ENCODE measurements at places on chromosomes 1 and 21. TPM values are rescaled to one million over a fixed set of nuclear protein-coding genes. Genes with fewer than 3 reads are reported as not detected.

KIF2C gene
- 4.1 TPM for total RNA-seq

RIMKLA gene
- 0.34 TPM for total RNA-seq

TMEM79 gene
- 96.9 TPM for total RNA-seq

ALX3 gene
- total RNA-seq, result 0.52 TPM

LCE3E gene
- total RNA-seq, result 21.8 TPM

CAMSAP2 gene
- 37.6 TPM for total RNA-seq

SPRR3 gene
- not detected for total RNA-seq

COL6A1 gene
- 103 TPM for total RNA-seq

- DNase-seq, result no peak
Measured at GRCh38 chr1:58762806-58763205, 21.0 kb downstream of the JUN start.

DNA sequence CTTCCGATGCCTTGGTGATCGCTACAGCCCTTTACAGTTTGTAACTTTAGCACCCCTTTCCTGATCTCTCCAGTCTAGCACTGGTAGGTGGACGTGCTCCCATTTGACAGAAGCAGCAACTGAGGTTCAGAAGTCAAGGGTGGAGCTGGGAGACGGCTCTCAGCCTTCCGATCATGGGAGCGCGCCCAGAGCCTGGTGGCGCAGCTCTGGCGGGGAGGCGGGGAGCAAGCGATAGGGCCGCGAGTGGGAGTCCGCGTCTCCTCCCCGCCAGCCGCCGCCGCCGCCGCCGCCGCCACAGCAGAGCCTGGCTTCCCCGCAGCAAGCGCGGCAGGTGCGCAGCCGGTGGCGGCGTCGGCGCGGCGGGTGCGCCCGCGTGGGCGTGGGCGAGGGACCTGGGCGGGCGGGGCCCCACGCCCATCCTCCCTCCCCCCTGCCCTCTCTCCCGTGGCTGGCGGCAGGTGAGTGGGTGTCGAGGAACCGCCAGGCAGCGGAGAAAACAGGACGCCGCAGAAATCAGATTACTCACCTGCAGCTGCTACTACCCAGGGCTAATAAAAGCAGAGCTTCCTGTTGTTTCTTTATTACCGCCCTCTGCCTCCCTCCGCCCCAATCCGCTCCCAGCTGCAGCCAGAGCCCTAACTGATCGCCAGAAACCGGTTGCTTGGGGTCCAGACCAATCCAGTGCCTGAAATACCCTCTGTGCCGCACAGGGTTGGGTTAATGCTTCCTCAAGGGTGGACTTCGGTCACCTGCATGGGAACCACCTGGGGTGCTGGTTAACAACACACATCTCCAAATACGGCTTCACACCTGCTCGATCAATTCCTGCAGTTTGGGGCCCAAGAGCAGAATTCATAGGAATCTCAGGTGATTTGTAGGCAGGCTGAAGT is 60.2 kb upstream of the ID3 start:
- no peak for DNase-seq

DNA sequence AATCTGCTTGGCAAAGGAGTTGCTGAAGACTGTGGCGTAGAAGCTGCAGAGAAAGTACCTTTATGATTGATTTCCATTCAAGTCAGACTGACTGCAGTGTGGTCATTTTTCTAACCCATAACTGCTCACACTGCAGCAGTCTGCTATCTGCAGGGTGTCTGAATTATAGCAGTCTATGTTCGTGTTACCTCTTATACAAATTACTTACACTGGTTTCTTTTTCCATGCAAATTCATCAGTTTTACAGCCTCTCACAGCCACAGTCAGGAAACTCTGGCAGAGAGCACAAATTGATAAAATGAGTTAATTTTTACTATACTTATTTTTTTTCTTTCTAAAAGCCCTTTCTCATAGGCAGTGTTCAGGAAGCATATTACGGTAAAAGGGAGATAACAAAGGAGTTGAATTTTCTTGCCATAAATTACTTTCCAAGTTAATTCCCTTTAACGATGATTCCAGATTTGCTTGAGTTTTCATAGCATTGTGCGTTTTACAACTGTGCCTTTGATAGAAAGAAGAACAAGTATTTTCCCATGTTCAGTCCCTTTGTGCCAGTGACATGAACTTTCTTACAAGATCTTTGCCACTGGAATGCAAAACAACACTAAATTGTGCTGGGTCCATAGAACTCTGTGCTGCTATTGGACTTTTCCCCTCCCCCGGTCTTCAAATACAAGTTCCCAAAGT is 261.5 kb downstream of the NFIA start:
- no peak for DNase-seq

GRCh38 chr1:221904319-221904718 is 162.4 kb upstream of the DUSP10 start:
- no peak for DNase-seq

- no peak for DNase-seq
Measured at GRCh38 chr1:100359139-100359538, 6.8 kb downstream of the CDC14A start.

DNA sequence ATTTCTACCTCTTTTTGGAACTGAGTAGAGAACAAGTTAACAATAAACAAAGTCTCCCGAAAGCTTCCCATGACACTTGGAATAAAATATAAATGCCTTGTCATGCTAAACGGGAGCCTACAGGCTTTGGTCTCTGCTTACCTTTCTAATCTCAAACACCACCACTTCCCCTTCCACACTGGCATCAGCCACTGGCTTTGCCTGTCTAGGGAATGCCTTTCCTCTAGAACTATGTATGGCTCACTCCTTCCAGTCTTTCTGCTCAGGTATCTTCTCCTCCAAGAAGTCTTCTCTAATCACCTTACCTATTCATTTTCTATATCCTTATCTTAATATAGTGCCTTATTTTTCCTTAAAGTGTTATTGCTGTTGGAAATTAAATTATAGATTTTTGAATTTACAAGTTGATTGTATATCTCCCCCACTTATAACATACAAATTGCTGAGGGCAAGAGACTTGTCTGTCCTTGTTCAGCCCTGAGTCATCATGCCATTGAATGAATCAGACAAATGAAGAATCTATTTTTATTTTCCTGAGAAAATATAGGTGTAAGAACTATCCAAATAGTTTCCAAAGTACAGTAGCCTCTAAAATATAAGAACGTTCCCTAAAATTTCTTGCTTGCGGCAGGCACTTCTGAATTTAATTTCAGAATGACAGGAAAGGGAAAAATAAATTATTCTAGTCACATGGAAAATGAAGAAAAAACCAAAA is 119.2 kb downstream of the TM2D1 start:
- DNase-seq, result no peak

DNA sequence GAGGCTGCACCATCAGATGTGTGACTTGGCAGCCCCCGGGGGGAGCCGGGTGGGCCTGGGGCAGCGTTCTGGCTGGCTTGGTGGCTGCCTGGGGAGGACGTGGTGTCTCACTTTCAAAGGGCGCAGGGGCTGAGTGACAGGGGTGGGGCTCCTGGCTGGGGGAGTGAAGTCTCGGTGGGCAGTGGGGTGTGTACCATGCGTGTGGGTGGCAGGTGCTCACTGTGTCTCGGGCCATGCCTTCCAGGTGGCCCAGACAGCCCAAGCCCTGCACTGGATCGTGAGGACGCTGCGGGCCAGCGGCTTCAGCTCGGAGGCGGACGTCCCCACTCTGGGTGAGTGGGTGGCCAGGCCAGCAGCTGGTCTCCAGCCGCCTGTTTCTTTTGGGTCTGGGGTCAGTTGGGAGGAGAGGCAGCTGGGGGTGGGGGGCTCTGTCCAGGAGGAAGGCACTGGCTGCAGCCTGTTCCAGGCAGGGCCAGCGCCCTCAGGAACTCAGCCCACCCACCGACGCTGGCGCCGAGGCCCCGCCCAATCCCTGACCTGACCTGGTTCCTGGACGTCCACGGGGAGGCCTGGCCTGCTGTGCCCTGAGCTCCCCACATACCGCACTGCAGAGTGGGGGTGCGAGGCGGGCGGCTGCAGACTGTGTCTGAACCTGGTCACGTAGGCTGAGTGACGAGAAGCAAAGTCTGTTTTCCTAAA is 30.6 kb upstream of the LRRC3 start:
- DNase-seq, result no peak

- no peak for DNase-seq
Measured at GRCh38 chr1:233863901-233864545, 40.5 kb upstream of the SLC35F3 start.

GRCh38 chr1:118826669-118827068 is 161.5 kb downstream of the TBX15 start:
- DNase-seq, result no peak

DNA sequence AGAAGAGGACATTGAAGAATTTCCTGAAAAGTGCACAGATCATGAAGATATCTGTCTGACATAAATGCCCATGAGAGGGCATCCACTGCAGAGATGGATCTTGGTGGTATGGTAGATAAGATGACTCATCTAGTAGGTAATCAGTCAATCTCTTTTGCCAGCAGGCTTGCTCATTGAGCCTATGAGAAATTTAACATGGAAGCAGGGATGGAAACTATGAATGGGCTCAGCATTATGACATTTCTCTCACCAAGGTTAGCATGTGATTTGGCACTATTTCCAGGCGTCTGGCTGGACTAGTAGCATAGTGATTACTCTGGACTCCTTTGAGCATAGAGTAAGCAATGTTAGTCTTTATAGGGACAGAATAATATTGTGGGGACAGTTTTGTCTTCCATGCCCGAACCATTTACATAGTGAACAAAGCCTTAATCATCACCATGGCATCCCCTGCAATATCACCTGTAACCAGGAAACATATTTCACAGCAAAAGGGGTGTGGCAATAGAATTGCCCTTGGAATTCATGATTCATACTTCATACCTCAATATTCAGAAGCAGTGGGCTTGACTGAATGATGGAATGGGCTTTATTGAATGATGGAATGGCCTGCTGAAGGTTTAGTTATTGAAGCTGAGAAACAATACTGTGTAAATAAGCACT is 7.3 kb downstream of the OR2C3 start:
- DNase-seq, result no peak

GRCh38 chr1:115261496-115261895 is 76.6 kb downstream of the NGF start:
- DNase-seq, result no peak

- DNase-seq, result no peak
Measured at GRCh38 chr1:54054438-54054749, 986 bp downstream of the TCEANC2 start.

GRCh38 chr1:117020526-117021156 is 19.1 kb downstream of the CD101 start:
- DNase-seq, result no peak

- DNase-seq, result no peak
Measured at GRCh38 chr1:160605792-160606479, 26.6 kb upstream of the CD84 start.

DNA sequence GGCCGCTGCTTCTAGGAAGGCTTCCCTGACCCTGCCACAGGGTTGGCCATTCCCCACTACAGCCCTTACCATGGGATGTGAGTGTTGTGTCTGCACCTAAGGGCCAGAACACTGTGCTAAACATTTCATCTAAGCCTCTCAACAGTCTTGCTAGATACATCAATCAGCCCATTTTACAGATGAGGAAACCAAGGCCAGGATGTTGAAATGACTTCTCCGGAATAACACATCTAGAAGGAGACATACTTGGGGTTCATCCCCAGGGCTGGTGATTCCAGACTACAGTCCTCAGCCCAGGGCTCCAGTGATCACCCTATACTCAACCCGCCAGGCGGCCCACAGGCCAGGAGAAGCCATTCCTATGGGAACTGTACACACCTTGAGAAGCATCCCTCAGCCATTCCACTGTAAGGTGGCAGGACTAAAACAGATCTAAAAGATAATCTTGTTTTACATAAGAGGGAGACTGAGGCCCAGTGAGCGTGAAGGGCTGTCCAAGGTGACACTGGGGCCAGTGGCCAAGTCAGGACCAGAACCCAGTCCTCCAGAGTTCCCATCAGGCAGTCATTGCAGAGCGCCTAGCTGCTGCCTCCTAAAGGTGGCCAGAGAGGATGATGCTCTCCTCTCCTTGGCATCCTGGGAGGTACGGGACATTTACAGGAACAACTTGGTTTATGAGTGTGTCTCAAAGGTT is 119.5 kb downstream of the GLIS1 start:
- peak; percentile 60 for DNase-seq

DNA sequence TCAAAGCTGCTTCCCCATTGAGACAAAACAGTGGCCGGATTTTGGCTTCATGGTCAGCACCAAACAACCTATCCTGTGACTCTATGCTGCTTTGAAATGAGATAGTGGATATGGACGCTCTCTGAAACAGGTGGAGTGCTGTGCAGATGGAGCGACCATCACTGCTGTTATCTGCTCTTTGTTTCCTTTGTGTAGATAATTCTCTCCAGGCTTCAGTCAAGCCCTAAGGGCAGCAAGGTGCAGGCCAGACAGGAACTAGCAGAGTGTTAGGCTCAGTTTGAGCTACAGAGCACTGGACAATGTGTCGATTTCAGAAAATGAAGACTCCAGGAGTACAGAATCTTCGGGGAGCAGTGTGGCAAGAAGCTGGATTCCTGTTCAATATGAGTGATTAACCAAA is 4.8 kb upstream of the IRF6 start:
- DNase-seq, result no peak

DNA sequence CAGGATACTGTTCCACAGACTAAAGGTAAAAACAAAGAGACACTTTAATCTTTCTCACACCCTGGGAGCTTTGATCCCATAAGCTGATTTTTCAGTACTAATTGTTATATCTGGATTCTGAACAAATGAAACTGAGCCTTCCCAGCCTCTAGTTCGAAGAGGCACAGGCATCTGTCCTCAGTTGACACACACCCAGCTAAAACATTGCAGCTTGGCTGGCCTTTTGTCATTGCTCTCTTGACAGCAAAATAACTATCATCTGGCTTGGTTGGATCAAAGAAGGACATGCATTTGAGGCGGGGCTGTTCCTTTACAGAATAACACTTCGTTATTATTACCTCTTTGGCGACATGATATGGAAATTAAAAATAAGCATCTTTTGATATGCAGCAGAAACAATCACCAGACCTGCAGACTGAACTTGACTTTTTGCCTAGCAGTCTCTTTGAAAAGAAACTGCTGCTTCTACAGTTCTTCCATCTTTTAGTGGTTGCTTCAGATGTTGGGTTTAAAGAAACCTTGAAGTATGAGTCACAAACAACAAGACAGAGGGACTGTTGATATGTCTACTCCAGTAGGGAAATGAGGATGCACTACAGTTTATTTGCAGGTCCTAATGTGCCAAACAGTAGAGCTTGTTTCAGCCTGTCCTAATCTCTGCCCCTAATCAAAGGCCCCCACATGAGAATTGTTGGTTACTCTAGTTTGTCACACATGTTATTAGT is 166.5 kb downstream of the TPR start:
- no peak for DNase-seq

- peak; percentile 88 for DNase-seq
Measured at GRCh38 chr1:79982211-79982610, 975.7 kb upstream of the ADGRL4 start.

- no peak for DNase-seq
Measured at GRCh38 chr1:10308001-10308400, 90.9 kb upstream of the PGD start.

All from lower leg skin (tissue), 4 donors.